ENCODE measurements at places on chromosomes 1 and 21.
A peak's percentile ranks its signal among the peaks of the same experiment; 100 is the strongest.

DNA sequence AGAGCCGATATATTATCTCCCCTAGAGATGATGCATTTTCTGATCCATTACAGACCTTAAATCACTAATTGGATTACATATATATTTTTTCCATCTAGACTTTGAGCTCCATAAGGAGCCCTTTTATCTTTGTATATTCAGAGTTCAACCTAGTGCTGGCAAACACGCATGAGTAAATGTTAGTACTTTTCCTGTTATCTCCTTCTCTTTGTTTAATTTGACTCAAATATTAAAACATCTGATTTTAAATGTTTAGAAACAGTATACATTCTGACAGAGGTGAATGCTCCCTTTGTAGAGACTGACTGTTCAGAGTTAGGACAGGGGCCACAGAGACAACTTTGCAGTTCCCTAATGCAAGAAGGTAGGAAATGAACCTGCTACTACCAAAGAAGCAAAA lies 37.1 kb downstream of the EIF2B3 start:
- DNase-seq, result no peak

GRCh38 chr21:17930093-17930492 lies 110.9 kb upstream of the C21orf91 start:
- DNase-seq, result no peak

- no peak for DNase-seq
Observed at GRCh38 chr1:101365878-101366277, 129.1 kb downstream of the S1PR1 start.

- DNase-seq, result no peak
Observed at GRCh38 chr1:76023669-76024435, 50.7 kb upstream of the ST6GALNAC3 start.

DNA sequence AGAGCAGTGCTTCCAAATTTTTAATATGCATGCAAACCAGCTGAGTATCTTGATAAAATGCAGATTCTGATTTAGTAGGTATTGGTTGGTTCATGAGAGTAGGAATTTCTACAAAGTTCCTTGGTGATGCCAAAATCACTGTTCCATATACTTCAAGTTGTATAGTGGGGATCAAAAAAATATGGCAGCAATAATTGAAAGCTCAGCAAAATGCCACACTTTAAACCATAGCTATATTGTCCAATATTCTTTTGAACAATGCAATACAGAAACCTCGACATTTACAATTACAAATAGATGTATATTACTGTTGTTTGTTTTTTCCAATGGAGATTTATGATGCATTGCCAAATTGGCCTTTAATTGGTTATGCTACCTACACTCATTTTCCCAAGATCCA lies 55.7 kb upstream of the NCAM2 start:
- DNase-seq, result no peak

DNA sequence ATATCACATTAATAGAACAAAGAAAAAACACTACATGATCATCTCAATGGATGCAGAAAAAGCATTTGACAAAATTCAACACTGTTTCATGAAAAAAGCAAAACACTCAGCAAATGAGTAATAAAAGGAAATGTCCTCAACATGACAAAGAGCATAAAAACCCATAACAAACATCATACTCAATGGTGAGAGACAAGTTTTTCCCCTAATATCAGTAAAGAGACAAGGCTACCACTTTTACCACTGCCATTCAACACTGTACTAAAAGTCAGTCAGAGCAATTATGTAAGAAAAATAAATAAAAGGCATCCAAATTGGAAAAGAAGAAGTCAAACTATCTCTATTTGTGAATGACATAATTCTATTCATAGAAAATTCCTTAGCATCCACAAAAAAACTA lies 64.3 kb downstream of the ZNF644 start:
- DNase-seq, result no peak

DNA sequence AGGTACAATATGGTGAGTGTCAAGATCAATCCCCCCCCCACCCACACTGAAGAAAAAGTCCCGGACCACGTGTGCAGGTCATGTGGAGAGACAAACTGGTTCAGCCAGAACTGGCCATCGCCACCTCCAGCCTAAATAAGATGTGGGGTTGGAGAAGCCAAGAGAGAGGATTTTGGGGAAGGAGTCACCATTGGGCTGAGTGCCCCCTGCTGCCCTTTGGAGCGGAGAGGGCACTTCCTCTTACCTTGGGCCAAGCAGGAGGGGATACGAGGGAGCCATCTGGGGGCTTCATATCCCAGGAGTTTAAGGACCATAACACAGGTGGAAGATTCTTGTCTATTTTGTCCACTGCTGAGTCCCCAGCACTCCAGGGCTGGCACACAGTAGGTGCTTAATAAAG lies 2.6 kb upstream of the TNFRSF1B start:
- DNase-seq, result no peak

DNA sequence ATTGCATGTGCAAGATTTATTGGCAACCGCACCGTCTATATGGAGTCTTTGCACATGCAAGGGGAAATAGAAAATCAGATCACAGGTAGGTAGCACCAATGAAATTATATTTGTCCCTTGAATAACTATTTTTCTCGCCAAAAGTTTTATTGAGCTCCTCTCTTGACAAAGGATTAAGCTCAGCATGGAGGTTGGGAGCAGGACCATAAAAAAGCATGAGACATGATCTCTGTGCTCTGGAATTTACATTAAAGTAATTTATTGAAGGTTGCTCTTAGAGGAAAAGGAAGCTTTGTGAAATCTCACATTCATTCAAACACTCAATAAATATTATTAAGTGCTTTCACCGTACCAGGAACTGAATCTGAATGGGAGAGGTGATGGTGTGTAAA lies 66.0 kb upstream of the UBE2U start:
- DNase-seq, result no peak

GRCh38 chr1:211469938-211470529 lies 21.9 kb downstream of the RD3 start:
- DNase-seq, result peak; percentile 57

DNA sequence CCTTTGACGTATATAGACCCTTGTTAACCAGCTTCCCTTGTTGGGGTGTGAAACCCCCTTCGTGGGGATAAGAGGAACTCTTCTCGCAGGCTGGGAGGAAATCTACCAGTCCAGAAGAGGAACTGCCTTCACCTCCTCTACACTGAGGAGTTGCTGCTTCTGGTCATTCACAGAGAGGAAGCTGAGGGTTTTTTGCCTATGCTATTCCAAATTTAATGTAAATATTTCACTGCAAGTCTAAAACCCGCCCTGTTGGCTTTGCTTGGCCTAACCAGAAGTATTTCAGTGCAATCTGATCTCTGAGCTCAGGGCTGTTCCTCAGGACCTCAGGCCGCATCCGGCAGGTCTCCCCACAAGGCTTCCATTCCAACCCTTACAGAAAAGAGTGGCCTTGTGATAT lies 150.1 kb downstream of the HIVEP3 start:
- no peak for DNase-seq

DNA sequence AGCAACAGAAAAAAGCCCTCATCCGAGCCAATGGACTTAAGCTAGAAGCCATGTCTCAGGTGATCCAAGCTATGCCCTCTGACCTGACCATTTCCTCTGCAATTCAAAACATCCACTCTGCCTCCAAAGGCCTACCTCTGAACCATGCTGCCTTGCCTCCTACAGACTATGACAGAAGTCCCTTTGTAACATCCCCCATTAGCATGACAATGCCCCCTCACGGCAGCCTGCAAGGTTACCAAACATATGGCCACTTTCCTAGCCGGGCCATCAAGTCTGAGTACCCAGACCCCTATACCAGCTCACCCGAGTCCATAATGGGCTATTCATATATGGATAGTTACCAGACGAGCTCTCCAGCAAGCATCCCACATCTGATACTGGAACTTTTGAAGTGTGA lies 20.7 kb downstream of the NR5A2 start:
- DNase-seq, result no peak

DNA sequence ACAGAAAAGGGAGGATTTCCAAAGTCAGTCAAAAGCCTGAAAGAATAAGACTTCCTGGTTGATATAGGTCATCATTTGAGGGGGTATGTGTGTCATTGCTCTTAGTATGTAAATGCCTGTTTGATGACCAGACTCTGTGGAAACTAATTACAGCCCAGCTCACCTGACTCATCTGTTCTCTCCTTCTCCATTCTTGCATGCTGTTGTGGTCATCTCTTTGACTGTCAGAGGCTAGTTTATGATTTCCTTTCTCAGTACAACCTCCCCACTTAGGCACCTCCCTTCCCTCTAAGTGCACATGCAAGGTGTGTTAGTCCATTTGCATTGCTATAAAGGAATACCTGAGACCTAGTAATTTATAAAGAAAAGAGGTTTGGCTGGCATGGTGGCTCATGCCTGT lies 2.4 kb upstream of the C1orf116 start:
- no peak for DNase-seq

DNA sequence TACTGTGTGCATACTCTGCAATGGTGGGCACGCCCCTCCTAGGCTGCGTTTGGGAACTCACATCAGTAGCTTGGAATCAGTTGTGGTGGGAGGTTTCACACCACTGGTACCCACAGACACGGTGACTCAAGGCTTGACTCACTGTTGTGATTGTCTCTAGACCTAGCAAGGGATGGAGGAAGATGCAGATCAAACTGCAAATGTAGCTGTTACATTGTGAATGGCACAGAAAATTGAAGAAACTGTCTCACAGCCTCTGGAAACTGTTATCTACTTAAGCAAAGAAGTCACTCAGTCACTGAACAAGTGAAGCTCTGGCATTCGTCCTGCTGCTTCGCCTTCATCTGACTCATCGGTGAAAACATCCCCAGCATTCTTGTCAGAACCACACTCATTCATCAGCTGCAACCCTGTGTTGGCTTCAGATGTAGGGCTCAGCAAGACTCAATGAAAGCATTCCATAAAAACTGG lies 59.5 kb downstream of the POFUT2 start:
- DNase-seq, result peak; percentile 93

All from foreskin melanocyte (primary cell).